ENCODE measurements at places on chromosomes 2 and 18.

DNA sequence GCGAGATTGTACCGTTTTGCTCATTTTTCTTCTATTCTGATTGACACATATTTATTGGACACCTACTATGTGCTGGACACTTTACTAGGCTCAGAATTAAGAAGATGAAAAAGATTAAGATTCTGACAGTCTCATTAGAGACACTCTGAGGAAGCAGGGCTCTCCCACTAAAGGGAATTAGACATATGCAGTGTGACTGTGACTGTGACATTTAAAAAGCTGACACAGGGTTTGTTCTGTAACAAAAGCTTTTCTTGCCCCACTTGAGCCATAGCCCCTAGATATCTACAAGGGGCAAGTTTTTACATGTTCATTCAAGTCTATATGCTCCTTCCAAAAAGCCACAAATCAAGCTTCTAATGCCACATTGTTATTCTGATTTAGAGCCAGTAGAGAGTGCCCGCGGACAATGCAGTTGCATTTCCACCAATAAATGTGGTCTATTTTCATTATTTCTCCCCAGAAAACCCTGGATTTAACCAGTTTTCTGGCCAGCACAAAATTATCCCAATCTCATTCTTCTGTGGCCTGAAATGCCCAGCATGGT, 9.8 kb downstream of the ARHGAP25 start:
- no peak for DNase-seq

DNA sequence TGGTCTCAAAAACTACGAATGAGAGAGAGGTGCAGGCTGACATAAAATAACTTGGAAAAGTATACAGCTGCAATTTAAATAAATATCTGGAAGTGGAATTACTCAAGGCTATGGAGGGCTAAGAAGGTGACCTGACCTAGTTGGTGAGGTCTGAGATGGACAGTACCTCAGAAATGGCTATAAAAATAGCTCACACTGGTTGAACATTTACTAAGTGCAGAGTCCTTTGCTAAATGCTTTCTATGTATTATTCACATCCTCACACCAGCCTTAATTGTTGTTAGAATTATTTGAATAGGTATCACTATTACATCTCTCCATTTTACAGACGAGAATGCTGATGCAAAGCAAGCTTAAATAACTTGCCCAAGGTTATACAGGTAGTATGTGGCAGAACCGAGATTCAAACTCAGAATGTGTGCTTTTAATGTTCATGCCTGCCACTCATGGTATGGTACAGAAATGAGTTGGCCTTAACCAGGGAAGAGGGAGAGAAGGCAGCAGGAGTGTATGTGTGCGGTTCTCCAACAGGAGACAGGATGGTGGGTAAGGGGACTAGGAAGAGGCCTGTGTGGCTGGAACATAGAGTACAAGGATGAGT, 37.4 kb downstream of the MRPL44 start:
- no peak for DNase-seq

DNA sequence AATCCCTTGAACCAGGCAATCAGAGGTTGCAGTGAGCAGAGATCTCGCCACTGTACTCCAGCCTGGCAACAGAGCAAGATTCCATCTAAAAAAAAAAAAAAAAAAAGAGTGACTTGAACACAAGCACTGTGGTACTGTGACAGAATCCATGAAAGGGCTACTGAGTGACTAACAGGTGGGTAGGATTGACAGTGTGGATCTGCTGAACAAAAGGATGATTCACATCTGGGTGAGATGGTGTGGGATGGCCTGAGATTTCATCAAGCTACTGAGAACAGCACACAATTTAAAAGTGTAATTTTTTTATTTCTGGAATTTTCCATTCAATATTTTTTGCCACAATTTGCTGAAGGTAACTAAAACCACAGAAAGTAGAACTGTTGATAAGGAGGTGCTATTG, 13.3 kb upstream of the SP3 start:
- DNase-seq = no peak

DNA sequence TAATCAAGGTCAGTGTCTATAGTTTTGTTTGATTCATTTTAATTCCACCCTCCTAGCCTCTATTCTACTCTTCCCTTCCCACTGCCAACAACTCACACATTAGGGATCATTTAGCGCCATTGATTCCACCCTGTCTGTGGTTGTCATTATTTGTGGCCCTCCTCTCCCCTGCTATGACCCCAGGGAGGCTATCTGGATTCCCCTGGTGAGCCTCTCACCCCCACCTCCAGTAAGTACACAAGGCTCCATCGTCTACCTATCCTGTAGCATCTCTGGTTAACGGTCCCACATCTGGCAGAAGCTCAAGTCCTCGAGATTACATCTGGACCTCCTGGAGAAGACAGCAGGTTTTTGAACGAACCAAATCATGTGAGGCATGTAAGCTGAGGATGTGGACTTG, 27.4 kb downstream of the UPP2 start:
- no peak for DNase-seq

GRCh38 chr2:2271469-2271941, 59.6 kb downstream of the MYT1L start:
- no peak for DNase-seq

DNA sequence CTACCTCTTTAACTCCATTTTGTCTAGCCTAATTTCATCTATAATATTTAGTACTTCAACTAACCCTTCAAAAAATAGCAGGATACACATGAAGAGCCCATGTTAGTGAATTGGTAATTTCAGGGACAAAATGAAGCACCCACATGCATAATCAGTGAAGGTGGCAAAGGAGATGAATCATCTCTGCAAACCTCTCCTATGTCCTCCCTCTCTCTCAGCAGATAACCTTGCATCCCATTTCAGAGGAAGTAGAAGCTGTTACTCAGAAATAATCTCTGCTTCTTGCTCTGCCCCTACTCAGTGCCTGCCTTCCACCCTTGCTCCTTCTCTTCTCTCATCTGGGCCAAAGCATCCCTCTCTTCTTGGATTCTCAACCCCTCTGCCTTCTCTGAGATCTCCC, 60.2 kb upstream of the CAVIN2 start:
- DNase-seq = no peak

- DNase-seq = peak; percentile 22
Measured at GRCh38 chr2:102436323-102436722, 13.4 kb downstream of the IL18RAP start.

- no peak for DNase-seq
Measured at GRCh38 chr2:164275659-164276058, 345.6 kb downstream of the GRB14 start.

DNA sequence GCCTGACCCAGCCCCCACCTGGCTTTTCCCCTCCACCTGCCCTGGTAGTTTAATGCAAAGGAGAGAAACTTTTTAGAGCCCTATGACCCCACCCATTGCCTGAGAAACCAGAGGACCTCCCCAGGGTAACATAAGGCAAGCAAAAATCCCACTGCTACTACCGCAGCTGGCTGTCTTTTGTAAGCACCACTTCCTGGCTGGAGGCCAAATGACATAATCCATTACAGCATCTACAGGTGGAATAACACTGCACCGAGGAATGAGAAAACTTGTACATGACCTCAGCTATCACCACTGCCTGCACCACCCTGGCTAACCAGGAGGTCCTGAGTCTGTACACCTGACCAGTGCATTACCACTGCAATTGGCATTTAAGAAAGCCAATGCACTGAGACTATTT, 149.6 kb upstream of the GALNT5 start:
- DNase-seq = no peak

DNA sequence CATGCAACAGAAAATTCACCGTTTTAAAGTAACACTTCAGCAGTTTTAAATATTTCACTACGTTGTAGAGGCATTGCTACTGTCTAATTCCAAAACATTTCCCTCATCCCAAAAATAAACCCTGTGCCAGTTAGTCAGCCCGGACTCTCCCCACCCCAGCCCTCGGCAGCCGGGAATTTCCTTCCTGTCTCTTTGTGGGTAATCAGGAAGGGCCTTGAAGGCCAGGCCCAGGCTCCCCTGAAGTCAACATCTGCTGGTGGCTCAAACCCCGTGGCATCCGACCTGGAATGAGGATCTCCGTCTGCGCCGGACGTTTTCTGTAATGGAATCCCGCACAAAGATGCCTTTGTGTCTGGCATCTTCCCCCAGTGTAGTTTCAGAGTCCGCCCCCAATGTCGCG, 219.6 kb downstream of the SNTG2 start:
- no peak for DNase-seq

GRCh38 chr2:223723954-223724411, 113.4 kb downstream of the AP1S3 start:
- no peak for DNase-seq

- peak; percentile 87 for DNase-seq
Measured at GRCh38 chr2:224927646-224928173, 114.6 kb downstream of the DOCK10 start.

GRCh38 chr2:100603948-100604633, 41.3 kb downstream of the PDCL3 start:
- no peak for DNase-seq

DNA sequence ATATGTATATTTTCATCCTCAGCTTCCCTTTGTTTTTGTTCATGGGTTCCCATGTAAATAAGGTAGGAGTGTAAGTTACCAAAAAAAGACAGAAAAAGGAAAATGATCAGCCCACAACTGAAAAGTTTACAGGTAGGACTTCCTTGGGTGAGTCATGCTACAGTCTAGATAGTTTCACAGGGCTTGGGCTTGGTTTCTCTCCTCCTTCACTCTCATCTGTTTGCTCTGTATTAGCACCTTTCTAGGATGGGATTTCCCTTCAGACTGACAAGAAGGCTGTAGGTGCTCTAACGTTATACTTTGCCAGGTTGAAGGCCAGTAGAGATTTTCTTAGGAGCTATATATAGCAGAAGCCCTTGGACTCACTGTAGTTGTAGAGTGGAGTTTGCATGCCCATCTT, 57.9 kb downstream of the FAM171B start:
- no peak for DNase-seq

- DNase-seq = no peak
Measured at GRCh38 chr2:233817361-233817911, 36.9 kb downstream of the HJURP start.

DNA sequence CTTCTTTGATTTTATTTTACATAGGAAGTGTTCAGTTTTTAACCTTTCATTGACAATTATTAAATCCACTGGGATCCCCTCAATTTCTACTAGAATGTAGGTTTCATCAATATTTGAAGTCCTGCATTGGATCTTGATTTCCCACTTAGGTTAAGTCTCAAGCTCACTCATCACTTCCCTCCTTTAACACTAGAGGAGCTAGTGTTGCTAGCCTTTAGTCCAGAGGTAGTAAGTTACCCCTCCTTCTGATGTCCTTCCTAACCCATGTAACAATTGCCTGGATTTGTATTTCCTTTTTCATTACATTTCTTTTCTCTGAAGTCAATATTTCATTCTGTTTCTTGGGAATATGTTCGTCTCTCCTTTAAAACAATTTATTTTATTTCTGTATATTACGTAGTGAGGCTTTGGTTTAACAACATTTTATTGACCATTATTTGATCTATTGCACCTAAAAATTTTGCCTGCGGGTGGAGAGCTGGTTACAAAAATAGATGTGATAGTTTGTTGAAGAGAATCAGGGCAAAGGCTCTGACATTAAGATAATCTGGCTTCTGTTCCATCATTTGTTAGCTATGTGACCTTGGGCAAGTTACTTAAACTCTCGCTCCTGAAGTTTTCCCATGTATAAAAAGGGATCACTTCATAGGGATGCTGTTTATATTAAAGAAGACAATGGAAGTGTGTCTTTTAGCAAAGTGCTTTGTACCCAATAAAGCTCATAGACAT, 833.0 kb downstream of the SLC4A3 start:
- DNase-seq = no peak

DNA sequence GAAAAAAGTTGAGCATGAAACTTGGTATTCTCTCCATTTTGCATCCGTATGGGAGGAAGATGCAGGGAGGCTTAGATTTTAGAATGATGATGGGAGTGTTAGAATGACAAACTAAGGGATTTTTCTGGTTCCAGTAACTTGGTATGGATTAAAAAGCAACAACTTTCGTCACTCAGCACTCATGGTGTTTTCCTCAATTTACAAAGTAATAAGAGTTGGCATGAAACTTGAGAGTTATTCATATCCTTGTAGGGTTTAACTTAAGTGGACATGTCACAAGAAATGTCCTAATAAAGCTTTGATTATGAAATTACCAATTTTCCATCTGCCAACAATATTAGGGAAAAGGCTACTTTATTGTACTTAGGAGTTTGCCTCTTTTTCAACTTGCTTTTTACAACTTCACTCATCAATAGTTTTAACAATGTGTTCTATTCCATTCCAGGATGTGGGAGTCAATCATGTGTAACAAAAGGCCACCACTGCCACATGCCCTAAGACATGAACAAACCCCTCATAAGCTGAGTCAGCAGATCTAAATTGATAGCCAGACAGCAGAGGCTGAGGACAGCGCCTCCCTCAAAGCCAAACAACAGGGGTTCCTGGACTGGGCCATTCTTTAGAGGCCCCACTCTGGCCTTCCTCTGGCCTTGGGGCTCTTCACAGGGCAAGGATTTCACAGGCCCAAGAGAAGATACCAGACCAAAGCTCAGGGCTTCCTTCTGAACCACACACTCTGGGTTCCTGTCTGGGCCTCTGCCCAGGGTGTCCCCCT, 265.8 kb downstream of the TNS1 start:
- no peak for DNase-seq

DNA sequence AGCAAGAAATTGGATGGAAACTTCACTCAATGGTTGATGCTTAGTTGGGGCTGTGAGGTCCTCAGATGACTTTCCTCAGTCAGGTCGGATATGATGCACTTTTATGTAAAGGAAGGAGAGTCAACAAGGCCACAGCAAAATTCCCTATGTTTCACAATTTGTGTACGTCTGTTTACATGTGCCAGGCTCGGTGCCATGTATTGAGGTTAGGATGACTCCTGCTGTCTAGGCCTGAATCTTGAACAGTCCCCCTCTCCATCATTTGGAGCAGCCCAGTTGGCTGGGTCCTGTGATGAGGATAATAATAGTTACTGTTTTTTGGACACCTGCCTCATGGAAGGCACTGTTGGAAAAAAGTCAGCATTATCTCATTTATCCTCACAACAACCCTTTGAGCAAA, 43.1 kb downstream of the VSNL1 start:
- DNase-seq = no peak

- no peak for DNase-seq
Measured at GRCh38 chr2:235238537-235238936, 255.3 kb upstream of the AGAP1 start.

GRCh38 chr2:228180181-228181097, 1.0 kb downstream of the SPHKAP start:
- no peak for DNase-seq

DNA sequence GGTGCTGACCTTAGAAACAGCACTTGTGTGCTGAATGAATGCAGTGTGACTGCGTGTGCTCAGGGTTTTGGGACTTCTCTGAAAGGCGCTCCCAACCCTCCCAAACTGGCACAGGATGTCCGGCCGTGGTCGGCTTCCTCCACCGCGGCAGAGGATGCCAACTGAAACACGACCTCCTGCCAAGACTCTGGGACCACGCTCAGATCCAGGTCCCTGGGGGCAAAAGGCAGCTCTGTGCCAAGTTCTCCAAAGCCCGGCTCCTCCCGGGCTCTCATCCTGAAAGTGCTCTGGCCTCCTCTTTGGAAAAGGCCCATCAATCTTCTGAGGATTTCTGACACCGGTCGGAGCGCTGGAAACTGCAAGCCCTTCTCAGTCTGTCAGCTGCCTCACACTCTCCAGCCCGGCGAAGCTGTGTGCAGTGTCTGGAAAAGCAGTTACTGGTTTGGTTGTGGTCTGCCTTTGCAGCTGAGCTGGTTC, 32.3 kb upstream of the ZBTB7C start:
- DNase-seq = no peak
